ENCODE measurements at places on chromosomes 4 and X.

- DNase-seq, result no peak
Observed at GRCh38 chr4:53622739-53623151, 31.5 kb upstream of the LNX1 start.

DNA sequence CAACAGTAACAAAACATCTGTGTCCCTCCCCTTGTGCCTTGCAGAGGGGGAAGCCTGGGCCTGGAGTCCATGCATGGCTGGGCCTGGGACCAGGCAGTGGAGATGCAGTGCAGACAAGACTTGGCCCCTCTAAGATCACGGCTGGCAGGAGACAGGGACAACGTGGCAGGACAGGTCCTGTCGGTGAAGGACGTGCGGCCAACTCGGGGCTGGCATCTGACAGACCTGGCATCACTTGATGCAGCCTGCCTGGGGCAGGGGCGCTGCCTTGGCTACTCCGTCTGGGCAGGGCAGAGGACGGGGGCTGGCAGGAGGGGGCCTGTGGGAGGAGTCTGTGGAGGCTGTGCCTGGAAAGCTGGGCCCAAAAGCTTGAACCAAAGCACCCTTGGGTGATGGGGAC lies 112.1 kb downstream of the CPZ start:
- DNase-seq, result no peak

- no peak for DNase-seq
Observed at GRCh38 chr4:155966731-155967395, 13.2 kb upstream of the CTSO start.

DNA sequence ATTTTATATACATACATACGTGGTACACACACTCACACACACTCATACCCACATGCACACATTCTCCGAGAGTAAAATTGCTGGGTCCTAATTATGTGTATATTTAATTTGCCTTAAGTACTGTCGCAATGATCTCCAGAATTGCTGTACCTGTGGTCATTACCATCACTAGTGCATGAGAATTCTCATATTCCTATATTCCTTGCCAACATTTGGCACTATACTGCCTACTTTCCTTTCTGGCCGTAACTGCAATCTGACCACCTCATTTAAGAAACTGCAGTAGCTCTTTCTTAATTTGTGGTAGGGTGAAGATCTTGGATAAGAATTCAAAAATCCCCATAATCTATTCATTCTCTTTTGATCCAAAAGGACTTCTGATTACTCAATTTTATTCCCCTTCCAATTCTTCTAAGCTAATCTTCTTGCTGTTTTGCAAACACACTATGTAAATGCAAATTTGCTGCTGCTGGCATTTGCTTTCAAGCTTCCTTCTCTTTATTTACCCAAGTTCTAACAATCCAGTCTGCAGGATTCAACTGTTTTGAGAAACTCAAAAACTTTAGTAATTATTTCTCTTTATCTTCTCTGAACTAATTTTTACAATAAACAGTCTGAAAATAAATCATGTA lies 45.1 kb downstream of the ASIC5 start:
- DNase-seq, result no peak

GRCh38 chrX:68934922-68935321 lies 106.1 kb downstream of the EFNB1 start:
- DNase-seq, result no peak

- no peak for DNase-seq
Observed at GRCh38 chr4:155377276-155377675, 511 bp upstream of the MAP9 start.

GRCh38 chrX:119481323-119481801 lies 13.1 kb downstream of the SLC25A5 start:
- DNase-seq, result no peak

DNA sequence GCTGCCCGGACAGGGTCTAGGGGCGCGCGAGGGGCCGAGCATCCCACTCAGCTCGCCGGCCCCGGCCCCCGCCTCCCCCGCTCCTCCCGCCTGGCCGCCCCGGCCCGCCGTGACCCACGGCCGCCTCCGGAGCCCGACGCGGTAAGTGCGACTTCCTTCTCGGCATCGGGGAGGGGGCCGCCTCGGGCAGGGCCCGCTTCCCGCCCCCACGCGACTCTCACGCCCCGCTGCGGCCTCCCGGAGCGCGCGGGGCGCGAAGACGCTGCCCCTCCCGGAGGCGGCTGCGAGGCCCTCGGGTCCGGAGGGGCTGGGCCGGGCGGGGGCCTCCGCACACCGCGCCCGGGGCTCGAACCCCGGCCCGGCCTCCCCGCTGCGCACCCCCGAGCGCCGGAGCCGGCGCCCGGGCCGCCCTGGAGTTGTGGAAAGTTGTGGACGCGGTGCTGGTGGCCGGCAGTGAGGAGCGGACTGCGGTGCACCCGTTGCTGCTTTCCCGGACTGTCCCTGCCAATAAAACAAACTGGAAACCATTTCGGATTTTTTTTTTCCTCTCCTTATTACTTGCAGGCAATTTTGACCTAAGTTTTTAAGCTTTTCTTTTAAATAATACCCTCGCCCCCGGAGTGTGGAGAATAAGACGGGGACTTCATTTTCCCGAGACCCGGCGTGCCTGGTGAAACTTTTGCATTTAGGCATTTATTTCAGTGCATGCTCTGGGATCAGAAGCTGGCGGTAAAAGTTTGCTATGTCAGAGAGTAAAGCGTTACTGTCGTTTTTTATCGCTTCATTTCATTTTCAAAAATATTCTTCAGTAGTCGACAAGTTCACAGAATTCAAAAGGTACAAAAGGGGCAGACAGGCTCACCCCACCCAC lies 13.0 kb upstream of the TMEM156 start:
- DNase-seq, result no peak

DNA sequence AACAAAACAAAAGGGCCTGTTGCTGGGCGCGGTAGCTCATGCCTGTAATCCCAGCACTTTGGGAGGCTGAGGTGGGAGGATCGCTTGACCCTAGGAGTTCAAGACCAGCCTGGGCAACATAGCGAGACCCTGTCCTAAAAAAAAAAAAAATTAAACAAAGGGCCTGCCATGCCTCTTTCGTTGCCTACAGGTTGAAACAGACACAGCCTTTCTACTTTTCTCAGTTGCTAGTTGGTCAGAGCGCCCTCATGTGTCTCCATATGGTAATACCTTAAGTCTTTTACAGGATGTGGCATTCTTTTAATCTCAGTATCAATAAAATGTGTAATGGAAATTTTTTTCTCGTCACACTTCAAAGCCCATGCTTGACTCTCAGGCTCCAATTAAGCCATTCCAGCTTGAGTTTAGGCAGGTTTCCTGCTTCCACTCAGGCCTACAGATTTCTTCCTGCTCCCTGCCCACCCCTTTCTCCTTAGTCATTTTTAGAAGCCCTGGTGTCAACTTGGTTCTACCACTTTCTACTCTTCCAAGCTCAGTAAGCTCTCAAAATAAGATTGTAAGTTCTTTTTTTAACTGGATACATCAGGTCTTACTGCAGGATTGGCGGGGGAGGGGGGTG lies 4.6 kb upstream of the SOWAHD start:
- no peak for DNase-seq

- no peak for DNase-seq
Observed at GRCh38 chr4:174154215-174154854, 129.1 kb downstream of the FBXO8 start.

GRCh38 chr4:102717448-102718092 lies 43.2 kb downstream of the MANBA start:
- no peak for DNase-seq

GRCh38 chr4:189305500-189305899 lies 635.2 kb upstream of the FRG1 start:
- no peak for DNase-seq

Data from stimulated activated CD4-positive, alpha-beta T cell treated with anti-CD3 and anti-CD28 coated beads, Interleukin-1b, Interleukin-23, amount 100 ng/mL, for 1 hour (primary cell).